ENCODE measurements at places on chromosomes 7 and 10.
A peak's percentile ranks its signal among the peaks of the same experiment; 100 is the strongest.

DNA sequence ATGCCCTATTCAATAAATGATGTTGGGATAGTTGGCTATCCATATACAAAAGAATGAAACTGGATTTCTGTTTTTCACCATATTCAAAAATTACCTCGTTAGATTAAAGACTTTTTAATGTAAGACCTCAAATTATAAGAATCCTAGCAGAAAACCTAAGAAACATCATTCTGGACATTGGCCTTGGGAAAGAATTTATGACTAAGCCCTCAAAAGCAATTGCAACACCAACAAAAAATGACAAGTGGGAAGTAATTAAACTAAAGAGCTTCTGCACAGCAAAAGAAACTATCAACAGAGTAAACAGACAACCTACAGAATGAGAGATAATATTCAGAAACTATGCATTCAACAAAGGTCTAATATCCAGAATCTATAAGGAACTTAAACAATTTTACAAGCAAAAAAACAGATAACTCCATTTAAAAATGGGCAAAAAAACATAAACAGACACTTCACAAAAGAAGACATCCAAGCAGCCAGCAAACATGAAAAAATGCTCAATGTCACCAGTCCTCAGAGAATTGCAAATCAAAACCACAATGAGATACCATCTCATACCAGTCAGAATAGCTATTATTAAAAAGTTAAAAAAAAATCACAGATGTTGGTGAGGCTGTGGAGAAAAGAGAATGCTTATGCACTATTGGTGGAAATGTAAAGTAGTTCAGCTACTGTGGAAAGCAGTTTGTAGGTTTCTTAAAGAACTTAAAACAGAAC is 309.8 kb downstream of the AHR start:
- DNase-seq, result no peak

GRCh38 chr7:98949336-98950044 is 71.2 kb downstream of the TRRAP start:
- no peak for DNase-seq

DNA sequence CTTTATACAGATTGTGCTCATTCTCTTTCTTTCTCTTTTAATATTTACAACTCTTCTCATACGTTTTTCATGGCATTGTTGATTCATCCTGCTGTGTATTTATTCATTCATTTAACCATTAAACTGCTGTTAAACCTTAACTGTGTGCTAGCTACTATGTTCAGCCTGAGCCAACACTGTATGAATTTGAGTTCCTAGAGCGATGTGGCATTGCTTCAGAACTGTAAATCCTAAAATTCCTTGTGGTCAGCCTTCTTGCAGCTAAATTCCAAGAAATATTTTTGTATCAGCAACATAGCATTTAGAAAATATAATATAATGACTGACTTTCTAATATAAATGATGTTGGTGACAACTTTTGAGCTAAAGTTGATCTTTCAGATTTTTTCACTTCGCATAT is 184.7 kb upstream of the FZD1 start:
- DNase-seq, result no peak

DNA sequence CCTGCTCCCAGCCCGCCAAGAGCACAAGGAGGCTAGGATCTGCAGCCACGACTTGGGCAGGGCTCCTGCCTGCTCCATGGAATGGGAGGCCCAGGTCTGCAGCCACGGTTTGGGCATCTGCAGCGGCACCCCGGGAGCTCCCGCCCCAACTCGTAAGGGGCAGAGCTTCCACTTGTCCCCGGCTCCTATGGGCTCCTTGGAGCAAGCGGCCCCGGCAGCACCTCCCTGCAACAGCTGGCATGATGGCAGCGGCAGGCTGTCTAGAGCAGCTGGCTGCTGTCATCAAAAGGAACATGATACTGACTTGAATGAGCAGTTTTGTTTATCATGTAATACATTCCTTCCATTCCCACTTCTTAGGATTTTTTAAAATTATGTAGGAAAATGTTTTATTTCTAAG is 684.0 kb upstream of the FOXK1 start:
- no peak for DNase-seq

- DNase-seq, result no peak
Observed at GRCh38 chr10:106493751-106494150, 670.8 kb downstream of the SORCS1 start.

- DNase-seq, result no peak
Observed at GRCh38 chr7:66007232-66007631, 25.2 kb upstream of the GUSB start.

DNA sequence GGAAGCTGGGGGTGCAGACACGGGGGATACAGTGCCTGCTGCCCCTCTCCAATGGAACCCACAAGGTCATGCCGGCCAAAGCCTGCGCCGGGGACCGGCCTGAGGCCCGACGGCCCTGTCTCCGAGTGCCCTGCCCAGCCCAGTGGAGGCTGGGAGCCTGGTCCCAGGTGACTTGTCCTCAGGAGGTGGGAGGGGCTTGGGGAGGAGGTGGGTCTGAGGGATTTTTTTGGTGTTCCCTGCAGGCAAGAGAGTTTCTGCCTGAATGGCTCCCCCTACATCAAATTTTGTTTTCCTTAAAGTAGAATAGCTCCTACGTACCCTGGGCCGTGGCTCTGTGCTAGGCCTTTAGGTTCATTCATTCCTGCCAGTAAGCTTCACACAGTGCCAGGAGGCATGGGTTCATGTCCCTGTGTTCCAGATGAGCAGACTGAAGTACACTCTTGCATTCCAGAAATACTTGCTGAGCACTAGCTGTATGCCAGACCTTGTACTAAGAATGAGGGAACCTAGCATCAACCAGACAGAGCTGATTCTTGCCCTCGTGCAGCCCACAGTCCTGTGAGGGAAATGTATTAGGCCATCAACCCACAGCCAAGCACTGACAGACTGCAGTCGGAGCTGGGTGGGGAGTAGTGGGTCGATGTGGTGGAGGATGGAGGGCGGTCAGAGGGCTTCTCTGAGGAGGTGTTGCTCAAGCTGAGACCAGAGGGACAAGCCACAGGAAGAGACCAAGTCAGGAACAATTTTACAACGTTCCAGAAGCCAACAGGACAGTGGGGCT is 31.1 kb downstream of the TBATA start:
- no peak for DNase-seq

DNA sequence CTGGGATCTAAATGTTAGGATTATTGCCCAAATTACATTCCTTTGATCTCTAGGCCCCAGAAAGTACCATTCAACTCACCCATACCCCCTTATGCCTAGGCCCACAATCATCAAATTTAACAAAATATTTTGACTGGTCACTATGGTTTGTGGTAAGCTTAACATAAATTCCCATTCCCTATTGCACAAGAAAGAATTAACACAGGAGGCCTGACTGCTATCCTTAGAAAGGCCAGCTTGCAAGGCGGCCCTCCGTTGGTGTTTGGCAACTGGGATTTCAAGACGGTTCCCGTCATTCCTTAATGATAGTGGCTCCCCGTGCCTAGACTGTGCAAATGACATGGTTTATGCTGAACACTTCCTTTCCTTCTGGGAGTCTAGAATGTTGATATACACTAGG is 29.6 kb downstream of the ARHGAP21 start:
- DNase-seq, result no peak

GRCh38 chr7:151178236-151178635 is 8.8 kb downstream of the ASB10 start:
- DNase-seq, result no peak

DNA sequence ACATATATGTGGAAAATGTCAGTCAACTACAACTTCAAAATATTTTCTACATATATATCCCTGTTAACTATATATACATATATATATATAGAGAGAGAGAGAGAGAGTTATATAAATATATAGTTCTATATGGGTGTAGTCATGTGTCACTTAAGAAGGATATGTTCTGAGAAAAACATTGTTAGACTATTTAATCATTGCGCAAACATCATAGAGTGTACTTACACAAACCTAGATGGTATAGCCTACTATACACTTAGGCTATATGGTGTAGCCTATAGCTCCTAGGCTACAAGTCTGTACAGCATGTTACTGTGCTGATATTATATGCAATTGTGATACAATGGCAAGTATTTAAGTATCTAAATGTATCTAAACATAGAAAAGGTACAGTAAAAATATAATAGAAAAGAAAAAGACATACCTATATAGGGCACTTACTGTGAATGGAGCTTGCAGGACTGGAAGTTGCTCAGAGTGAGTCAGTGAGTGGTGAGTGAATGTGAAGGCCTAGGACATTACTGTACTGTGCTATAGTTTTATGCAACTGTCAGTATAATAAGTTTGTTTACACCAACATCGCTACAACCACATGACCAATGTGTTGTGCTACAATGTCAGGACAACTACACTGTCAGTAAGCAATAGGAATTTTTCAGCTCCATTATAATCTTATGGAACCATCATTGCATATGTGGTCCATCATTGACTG is 18.0 kb upstream of the FGL2 start:
- DNase-seq, result no peak

DNA sequence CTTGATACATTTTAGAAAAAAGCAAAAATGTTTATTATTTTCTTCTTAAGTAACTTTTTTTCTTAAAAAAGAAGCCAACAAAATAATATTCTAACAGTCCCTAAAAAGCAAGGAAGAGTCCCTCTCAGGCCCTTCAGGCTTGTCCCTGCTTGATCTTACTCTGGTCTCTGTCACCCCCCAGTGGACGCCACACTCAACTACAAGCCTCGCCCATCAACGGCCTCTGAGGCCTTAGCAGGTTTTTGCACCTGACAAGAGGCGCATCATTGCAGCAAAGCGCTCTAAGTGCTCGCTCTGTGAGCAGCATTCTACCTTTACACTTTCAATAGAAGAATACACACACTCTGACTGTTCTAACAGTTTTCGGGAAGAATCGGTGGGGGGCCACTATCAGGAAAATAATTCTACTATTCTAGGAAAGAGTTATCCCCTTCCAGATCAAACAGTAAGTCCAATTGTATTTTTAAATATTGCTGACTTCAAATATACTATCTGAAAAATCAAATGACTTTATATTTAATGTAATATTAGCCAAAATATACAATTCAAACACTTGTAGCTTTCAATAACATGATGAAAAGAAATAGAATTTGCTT is 139.2 kb downstream of the USP6NL start:
- peak; percentile 51 for DNase-seq

DNA sequence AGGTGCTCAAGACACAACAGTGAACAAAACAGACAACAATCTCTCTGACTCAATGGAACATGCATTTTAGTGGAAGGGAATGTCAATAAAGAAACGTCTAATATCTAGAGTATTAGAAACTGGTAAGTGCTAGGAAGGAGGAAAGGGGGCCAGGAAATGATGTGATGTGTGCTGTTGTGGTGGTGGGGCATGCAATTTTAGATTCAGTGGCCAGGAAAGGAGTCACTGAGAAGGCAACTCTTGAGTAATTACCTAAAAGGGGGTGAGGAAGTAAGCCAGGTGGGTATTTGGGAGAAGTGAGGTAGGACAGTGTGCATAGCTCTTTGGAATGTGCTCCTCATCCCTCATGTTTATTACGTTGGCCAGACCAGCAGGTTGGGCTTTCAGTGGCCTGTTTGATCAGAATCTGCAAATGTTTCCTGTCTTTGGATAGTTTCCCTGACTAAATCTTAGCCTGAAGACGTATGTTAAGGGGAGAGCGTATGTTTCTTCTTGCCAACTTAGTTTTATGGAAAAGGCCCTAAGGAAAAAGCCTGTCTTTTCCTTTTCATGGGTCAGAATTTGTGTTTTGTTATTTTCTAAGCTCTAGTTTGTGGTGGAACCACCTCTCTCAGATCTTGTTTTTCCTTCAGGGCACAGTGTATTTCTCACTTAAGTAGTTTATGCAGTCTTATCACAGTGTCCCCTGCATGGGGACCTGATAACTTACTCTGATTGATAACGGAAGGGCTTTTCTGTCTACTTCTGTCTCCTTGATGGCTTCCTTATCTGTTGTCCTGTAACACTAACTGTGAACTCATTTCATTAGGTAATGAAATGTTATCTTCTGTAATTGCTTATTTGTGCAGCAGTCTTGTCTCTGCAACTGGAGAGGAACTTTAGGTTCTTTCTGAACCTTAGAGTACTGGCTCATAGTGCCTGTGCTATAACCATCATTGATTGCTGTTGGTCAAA is 203.7 kb downstream of the AUTS2 start:
- no peak for DNase-seq

DNA sequence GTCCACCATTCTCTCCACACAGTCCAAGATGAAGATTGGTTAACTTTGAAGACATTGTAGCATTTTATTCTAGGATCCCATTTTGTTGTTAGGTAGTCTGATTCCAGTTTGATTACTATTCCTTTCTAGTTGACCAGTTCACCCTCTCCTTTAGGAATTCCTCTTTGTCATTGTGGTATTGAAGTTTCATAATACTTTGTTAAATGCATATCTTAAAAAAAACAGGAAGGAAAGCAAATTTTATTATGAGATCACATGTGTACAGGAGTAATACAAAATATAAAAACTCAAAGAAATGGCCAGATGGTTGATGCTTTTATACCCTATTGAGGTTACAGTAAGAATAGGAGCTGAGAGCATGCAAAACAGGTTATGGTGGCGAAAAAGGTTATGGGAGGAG is 15.5 kb upstream of the SEMA3C start:
- no peak for DNase-seq

GRCh38 chr10:67785098-67785497 is 52.9 kb downstream of the DNAJC12 start:
- no peak for DNase-seq

GRCh38 chr7:123824754-123825067 is 20.3 kb upstream of the HYAL4 start:
- no peak for DNase-seq

- DNase-seq, result no peak
Observed at GRCh38 chr10:75358132-75358531, 43.4 kb downstream of the ZNF503 start.

DNA sequence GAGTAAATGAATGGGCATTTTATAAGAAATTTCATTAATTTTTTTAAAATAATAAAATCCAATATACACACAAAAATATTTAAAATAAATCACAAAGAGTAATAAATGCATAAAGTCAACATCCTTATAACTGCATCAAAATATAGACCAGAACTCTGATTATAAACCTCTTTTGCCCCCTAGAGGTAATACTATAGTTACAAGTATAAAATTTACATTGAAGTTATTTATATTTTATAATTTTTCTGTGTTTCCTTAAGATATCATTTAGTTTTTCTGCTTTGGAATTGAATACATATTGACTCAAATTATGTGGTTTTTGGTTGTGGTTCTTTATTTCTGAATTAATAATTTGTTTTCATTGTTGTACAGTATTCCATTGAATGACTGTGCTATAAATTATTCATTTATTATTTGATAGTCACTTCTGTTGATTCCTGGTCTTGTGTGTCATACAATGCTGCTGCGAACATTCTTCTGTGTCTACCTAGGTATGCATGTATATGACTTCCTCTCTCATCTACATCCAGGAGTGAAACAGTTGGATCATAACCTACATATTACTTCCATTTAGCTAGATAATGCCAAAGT is 673.6 kb downstream of the IPMK start:
- DNase-seq, result no peak

Data from germinal center (tissue), 1 donor.